ENCODE measurements at places on chromosomes 1 and 21. TPM values are rescaled to one million over a fixed set of nuclear protein-coding genes. Genes with fewer than 3 reads are reported as not detected.

The PPM1J gene
- total RNA-seq: 0.76 TPM

The ASCL5 gene
- total RNA-seq: 1.0 TPM

The IL19 gene
- not detected for total RNA-seq

The THEM5 gene
- not detected for total RNA-seq

The LAX1 gene
- 2.2 TPM for total RNA-seq

The SNAP47 gene
- total RNA-seq: 24.5 TPM

The SELP gene
- 27.0 TPM for total RNA-seq
